Aorta (tissue), 5 donors: ENCODE measurements at places on chromosomes 5 and 9. TPM values are rescaled to one million over a fixed set of nuclear protein-coding genes. Genes with fewer than 3 reads are reported as not detected.

- H3K27ac ChIP-seq: peak within 1 kb of the TSS; percentile 72
- peak; percentile 90 for DNase-seq
- no peaks in the 10 kb centered on the region for H3K27me3 ChIP-seq
- no peaks in the 10 kb centered on the region for H3K4me1 ChIP-seq
- no peaks in the 10 kb centered on the region for H3K36me3 ChIP-seq
Measured at GRCh38 chr9:96383165-96383942, at the start of gene SLC35D2. TSS of gene SLC35D2 (minus strand) at chr9:96383711. CDS start at chr9:96383634, 77 bp downstream.

DNA sequence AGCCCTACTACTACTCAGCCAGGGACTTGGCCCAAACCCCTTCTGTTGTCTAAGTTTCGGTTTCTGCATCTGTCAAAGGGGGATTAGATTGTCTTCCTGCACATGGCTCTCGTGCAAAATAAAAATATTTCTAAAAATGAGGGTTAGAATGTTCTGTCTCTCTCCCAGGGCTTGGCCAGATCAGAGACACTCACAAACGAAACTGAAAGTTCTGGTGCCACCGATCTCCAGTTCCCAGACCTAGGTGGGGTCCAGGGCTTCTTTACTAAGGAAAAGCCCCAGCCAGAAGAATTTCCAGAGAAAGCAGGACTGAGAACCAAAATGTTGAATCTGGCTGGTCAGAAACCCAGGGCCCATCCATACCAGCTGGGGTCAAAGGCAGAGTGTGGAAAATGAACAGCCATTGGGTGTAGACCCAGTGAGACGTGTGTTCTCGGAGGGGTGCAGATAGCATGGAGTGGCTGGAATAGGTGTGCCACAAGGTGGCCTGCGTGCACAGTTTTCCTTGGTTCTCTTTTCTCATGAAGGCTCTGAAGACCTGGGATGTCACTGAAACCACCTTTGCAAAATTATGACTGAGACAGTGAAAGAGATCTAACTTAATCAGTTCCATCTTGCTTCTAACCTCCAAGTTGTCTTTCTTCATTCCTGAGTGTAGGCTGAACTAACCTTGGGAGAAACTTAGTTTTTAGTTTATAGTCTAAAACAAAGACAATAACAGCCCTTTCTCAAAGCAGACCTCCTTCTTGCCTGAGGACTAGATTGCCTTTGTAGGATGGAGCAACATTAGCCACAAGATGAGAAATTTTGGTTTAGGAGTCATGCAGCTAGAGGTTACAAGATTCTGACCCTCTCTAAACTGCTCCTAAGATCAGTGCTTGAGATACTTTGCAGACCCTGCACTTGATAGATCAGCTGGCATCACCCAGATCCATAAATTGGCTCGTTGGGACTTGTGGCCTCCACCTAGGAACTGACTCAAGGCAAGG, 2.3 kb upstream of the SLC23A1 start:
- H3K4me1 ChIP-seq: no peaks in the 10 kb centered on the region
- H3K27me3 ChIP-seq: no peaks in the 10 kb centered on the region
- no peaks in the 10 kb centered on the region for H3K36me3 ChIP-seq
- no peak overlapping the region for H3K4me3 ChIP-seq

GCNT4 gene
- total RNA-seq: 4.0 TPM

OSMR gene
- 164 TPM for total RNA-seq

DNA sequence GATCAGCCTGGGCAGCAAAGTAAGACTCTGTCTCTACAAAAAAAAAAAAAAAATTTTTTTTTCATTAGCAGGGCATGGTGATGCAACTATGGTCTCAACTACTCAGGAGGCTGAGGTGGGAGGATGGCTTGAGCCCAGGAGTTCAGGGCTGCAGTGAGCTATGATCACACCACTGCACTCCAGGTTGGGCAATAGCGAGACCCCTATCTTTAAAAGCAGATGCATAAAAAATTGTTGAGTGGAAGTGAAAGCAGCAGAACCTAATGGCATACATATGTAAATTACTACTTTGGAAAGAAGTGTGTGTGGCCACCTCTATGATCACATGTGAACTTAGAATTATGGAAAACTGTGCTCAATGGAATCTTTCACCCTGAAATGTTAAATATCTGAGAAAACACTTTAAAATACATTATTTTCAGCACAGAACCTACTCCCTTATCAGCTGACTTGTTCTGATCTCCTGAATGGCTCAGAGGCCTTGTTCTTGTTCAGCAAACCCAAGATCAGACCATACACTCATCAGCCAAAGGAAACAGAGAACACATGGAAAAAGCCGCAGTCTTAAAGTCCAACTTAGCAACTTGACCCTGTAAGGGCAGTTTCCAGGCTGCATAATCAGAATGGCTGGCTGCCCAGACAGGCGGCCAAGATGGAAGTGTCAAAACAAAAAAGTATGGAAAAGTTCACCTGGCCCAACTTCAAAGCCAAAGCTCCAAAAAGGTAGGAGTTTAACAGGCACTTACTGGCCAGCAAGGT, 56.5 kb downstream of the SIL1 start:
- no peak overlapping the region for H3K4me3 ChIP-seq
- no peaks in the 10 kb centered on the region for H3K27me3 ChIP-seq
- no peaks in the 10 kb centered on the region for H3K36me3 ChIP-seq
- peak overlapping the region; percentile 67 for H3K27ac ChIP-seq

DNA sequence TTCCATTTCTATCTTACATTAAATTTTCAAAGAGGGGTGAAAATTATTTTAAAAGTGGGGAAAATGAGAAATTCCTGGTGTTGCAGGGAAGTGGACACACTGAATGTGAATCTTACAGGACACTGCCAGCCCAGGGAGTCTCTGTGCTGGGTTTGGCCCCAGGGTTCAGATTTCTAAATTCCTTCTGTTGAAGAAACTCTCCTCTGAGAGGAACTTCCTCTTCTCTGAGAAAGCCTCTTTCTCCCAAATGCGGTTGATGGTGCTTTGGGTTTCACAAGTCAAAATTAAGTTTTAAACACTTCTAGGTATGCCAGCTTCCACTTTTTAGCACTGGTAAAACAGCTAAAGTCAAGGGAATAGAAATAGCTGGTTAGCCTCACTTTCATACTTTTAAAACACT, 317.9 kb upstream of the ITGA1 start:
- no peak for DNase-seq
- H3K27ac ChIP-seq: no peak overlapping the region
- H3K4me1 ChIP-seq: no peaks in the 10 kb centered on the region
- no peak overlapping the region for H3K4me3 ChIP-seq
- H3K27me3 ChIP-seq: no peaks in the 10 kb centered on the region
